Activated T-cell treated with anti-CD3 and anti-CD28 coated beads for 48 hours (primary cell): ENCODE measurements at places on chromosomes 5 and 9.

DNA sequence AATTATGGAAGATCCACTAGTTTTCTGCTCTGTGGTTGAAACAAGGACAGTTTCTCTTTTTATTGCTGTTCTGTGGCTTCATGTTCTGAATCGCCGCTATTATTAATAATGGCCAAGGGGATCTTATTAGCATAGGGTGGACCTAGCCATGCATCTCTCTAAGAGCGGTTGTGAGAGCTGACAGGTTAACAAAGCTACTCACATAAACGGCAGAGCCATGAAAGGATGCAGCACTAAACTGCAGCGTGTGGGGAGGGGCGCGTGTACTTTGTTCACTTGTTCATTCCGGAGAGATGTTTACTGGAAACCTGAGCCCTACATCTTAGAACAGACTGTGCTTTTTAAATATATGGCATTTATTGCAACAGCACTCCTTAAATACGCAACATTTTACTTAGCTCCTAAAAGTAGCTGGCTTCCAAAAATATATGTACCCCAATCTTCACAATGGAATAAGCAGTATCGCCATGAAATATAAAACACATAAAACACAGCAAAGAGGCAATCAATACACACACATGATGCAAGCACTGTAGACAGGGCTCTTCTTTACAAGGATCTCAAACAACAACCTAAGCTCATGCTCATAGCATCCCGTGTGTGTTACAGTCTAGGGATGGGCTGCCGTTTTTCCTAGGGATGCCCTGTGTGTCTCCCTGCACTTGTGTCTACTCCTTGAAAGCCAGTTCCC, 424.6 kb downstream of the MED10 start:
- no peak for DNase-seq

DNA sequence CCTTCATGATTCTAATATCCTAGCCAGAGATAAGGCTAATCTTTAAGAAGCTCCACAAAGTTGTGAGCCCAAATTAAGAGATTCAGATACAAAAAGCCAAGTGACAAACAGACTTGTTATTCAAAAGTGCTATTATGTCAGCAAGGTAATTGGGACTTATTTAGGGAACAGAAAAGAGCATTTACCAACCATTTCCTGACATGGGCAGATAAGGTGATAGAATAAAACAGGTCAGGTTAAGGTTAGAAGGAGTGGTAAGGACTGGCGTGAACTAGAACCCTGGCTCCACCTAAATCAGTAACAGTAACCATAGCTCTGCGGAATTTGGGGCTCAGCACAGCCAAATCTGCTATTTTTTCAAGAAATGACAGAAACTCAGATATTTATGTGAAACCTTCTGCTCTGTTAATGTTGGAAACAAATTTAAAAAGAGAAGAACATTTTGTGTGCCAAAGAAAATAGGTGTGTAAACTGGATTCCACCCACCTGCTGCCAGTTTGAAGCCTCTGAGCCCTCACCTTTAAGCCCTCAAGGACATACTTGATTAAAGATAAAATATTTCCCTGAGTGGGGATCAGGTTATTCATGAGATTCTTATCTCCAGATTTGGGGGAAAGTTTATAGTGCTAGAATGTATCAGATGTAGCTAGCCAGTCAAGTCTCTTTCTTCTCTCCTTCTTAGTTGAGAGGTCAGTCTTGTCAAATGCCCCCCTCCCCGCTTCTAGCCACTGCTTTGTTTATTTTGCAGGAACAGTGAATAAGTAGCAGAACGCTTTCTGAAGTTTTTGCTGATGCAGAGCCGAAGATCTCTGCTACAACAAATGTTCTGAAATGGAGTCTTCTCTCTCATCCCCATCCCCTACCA, 10.2 kb upstream of the ERMP1 start:
- DNase-seq = no peak

GRCh38 chr5:179023528-179024189, at the start of gene ZNF879:
ZNF879 (plus strand) TSS chr5:179023804; CDS start chr5:179025005, 1,201 bp downstream.
- peak; percentile 88 for DNase-seq

- no peak for DNase-seq
Measured at GRCh38 chr9:116480700-116481099, 206.4 kb upstream of the TRIM32 start.

DNA sequence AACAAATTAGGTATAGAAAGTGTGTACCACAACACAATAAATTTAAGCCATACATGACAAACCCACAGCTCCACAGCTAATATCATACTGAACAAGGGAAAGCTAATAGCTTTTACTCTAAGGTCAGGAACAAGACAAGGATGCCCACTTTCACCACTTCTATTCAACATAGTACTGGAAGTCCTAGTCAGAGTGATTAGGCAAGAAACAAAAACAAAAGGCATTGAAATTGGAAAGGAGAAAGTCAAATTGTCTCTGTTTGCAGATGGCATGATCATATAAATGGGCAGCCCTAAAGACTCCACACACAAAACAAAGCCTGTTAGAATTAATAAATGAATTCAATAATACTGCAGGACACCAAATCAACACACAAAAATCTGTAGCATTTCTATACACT, 548.8 kb downstream of the CTNND2 start:
- no peak for DNase-seq

GRCh38 chr5:133521801-133522200, 90.5 kb downstream of the FSTL4 start:
- no peak for DNase-seq

GRCh38 chr5:142427015-142427364, 102.2 kb upstream of the SPRY4 start:
- no peak for DNase-seq

DNA sequence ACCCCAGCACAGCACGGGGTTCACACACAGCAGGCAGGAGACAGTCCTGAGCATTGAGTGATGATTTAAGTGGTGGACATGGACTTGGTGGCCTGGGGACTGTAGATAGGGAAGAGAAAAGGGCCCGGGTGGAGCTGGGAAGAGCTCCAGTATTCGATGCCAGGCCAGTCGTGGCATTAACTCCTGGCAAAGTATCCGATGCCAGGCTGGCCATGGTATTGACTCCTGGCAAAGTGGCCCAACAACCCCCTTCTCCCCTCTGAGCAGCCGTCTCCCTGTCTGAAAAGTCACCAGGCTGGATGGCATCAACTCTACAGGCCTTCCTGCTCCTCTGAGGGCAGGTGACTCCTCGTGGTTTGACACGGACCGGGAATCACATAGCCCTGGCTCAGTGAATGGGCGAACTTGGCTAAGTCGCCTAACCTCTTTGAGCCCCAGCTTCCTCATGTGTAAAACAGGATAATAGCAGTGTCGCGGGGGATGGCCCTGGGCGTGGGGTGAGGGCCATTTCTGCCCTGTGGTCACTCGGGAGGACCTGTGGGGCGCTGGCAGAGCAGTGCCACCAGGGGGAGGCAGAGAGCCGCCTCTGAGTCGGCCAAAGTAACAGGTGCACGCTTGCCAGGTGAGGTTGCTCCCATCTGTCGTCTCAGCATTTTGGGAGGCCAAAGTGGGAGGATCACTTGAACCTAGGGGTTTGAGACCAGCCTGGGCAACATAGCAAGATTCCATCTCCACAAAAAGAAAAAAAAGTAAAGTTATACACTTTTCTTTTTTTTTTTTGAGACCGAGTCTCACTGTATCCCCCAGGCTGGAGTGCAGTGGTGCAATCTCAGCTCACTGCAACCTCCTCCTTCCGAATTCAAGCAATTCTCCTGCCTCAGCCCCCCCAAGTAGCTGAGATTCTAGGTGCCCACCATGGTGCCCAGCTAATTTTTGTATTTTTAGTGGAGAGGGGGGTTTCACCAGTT, 5.7 kb upstream of the SEC16A start:
- peak; percentile 62 for DNase-seq

DNA sequence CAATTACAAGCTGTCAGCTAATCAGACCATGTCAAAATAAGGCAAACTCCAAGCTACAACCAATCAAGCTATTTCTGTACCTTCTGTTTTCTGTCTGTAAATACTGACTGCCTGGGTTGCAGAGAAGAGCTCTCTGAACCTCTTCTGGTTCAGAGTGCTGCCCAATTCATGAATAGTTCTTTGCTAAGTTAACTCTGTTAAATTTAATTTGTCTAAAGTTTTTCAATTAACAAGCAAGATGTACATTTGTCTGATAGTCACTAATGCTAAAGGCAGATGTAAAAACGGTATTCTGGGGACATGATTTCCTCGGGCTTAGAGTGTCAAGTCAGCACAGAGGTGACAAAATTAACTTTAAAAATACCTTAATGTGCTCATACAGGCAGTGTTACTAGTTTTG, 408.3 kb upstream of the CLINT1 start:
- no peak for DNase-seq

- no peak for DNase-seq
Measured at GRCh38 chr9:120177121-120177520, 402.8 kb downstream of the CDK5RAP2 start.

DNA sequence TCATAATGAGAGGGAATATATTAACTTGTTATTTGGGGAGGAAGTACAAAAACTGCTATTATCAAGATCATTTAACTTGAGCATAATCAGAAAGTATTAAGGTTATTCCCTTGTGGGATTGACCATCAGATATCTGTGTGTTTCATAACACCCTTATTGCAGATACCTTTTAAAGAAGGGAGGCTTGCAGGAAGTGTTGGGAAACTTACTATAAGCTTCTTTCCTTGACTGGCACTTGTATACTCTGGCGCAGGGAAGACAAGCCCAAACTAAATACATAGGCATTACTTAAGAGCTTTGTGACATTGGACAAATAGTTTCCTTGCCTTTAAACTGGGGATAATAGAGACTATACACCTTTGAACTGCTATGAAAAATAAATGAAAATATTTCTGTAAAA, 50.9 kb downstream of the PIK3R1 start:
- no peak for DNase-seq

DNA sequence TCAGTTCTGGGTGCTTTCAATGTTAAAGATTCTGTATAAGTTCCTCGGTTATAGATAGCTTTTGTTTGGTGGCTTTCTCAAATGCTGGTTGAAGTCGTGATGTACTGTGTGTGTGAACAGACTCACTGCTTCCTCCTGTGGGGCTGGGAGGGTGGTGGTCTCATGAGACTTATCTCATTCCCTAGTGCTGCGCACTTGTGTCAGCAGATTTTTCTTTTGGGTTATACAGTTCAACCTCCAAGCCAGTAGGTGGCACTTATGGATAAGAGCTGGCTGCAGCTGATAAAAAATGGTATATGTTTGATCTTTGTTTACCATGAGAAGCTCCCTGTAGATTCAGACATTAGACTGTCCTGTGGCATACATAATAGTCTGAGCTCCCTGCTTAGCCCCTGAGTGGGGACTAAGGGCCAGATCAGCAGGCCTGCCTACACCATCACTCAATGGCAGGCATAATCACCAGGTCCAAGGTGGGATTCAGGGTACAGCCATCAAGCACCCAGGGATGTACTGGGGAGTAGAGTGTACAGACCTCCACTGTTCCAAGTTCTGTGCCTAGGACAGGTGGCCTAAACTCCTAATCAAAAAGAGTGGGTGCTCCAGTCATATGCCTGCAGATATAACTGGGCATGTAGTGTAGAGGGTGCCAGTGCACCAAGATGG, 174.2 kb downstream of the OXCT1 start:
- DNase-seq = no peak

DNA sequence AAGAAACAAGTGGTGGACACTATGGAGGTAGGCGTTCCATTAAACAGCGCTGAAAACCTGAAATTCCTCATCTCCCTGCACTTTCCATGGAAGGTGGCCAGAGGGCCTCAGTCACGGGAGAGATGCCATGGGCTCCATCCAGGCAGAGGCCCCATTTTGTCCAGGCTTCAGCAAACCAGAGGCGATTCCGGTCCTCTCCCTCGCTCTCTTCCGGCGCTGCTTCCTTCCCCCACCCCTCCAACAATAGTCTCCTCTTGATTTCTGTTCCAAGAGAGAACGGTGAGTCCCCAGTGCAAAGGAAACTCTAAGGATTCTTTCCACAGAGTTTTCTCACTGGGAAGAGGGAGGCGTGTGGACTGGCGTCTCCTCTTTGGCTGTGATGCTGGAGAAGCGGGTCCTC, 7.5 kb downstream of the ZNF366 start:
- DNase-seq = no peak

GRCh38 chr5:38978036-38978435, 96.2 kb downstream of the RICTOR start:
- DNase-seq = no peak

DNA sequence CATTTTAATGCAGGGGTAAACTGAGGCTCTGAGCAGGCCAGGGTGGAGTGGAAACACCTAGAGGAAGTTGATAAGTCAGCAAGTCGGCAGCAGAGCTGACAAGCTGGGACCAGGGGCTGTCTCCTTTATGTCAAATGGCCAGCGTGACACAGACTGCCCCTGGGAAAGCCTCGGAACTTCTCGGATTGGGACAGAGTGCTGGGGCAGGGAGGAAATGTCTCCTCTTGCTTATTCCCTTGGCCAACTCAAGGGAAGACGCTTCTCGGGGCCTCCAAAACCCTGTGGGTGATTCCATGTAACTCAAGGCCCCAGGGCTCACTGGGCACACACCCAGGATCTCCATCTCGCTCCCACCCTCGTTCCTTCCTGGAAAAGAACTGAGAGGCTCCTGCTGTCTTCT, 25.4 kb upstream of the ANXA6 start:
- DNase-seq = no peak

DNA sequence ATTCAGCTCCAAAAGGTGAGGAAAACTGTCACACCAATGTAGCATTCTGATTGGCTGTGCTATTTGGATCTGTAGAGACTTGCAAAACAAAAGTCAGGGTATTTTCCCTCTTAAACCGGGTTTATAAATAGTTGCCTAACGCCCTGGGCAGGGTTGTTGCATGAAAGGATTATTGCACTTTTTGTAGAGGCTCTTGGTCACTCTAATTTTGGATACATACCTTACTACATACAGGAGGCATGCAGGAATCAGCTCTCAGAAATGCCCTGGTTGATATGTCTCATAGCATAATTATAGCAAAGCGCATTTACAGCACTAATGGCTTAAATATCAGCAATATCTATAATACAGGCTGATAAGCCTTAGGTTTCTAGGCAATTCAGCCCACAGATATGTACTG, 200.0 kb upstream of the GDNF start:
- no peak for DNase-seq

- DNase-seq = no peak
Measured at GRCh38 chr5:59081693-59082092, 498.8 kb downstream of the RAB3C start.

DNA sequence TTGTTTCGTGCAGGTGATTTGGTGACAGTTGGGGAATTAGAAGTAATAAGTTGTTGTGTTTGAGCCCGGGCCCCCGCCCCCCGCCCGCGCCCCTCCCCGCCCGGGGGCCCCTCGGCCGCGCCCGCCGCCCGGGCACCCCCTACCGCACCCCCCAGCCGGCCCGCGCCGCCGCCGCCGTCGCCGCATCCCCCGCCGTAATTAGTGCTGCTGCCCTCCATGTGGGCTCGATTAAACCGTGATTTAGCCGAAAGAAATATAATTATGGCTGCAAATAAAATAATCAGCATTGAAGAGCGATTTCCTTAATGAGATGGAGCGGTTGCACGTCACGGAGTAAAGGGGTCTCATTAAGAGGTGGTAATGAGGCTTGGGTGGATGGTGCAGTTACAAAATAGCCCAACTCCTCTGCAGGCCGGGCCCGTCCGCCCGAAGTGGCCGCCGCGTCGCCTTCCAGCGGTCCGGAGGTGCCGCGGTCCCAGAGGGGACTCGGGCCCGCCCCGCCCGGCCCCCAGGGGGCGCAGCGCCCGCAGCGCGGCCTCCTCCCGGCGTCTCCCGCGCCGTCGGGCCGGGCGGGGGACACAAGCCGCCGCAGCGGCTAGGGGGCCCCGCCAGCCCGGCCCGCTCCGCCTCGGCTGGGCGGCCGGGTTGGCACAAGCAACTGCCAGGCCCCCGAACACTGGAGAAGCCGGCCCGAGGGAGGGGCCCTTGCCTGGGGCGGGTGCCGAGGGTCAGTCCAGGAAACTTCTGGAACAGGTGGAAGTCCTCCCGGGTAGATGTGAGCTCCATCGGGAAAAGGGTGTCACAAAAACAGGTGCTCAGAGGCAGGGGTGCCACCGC, 6.9 kb upstream of the OTP start:
- peak; percentile 61 for DNase-seq

GRCh38 chr5:159708090-159708489, 208.2 kb upstream of the ADRA1B start:
- no peak for DNase-seq
